ENCODE measurements at places on chromosomes 4 and X. TPM values are rescaled to one million over a fixed set of nuclear protein-coding genes. Genes with fewer than 3 reads are reported as not detected.

Gene RXFP1
- total RNA-seq = not detected

Gene CORIN
- total RNA-seq = not detected

GRCh38 chr4:78667764-78668163 is 108.4 kb upstream of the BMP2K start:
- no peak for DNase-seq

GRCh38 chr4:157803421-157803820 is 369.4 kb downstream of the GASK1B start:
- no peak for DNase-seq

GRCh38 chr4:57193209-57193810 is 83.1 kb upstream of the IGFBP7 start:
- DNase-seq = no peak

- no peak for DNase-seq
Observed at GRCh38 chr4:141562649-141563048, 73.7 kb upstream of the IL15 start.

GRCh38 chr4:134490863-134491262 is 289.3 kb upstream of the PABPC4L start:
- DNase-seq = peak; percentile 8

GRCh38 chr4:104524591-104524990 is 29.9 kb upstream of the CXXC4 start:
- DNase-seq = peak; percentile 35

Gene GLRA2
- total RNA-seq = not detected

GRCh38 chr4:159347813-159348212 is 244.9 kb downstream of the RAPGEF2 start:
- no peak for DNase-seq

GRCh38 chr4:27702730-27703431 is 842.2 kb downstream of the STIM2 start:
- peak; percentile 15 for DNase-seq

All from A172 (cell line).